Activated CD8-positive, alpha-beta memory T cell treated with anti-CD3 and anti-CD28 coated beads, Interleukin-2, amount 50 U/mL, for 4 hours (primary cell): ENCODE measurements at places on chromosomes 2 and 18.

GRCh38 chr2:105168543-105168942 is 73.0 kb upstream of the GPR45 start:
- DNase-seq = no peak

- DNase-seq = no peak
Observed at GRCh38 chr18:78998371-78999071, 18.9 kb downstream of the SALL3 start.

- no peak for DNase-seq
Observed at GRCh38 chr2:41764131-41764530, 283.7 kb upstream of the PKDCC start.

DNA sequence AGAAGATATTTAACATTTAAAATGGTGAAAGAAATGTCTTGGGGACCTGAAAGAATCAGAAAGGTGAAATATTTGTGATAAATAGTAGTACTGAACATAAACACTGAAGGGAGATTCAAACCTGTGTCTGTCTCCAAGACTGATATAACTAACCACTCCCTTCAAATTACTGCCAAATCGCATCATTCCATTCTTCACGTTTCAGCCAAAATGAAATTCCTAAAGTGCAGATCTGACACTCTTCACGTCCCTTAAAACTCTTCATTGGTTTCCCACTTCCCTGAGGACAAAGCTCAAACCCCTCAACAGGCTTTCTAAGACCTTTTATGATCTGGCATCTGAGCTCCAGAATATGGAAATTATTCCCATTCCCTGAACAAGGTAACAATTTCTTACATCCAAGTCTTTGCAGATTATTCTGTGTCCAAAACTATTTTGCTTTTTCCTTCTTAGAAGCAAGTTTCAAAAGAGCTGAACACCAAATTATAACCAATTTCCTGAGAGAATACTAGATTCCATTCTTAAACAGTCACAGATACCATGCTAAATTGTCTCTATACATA is 18.9 kb downstream of the SLC8A1 start:
- DNase-seq = no peak

GRCh38 chr2:99858951-99859596 is 283.3 kb downstream of the AFF3 start:
- DNase-seq = no peak
